Foreskin keratinocyte (primary cell): ENCODE measurements at places on chromosomes 3 and 15. TPM values are rescaled to one million over a fixed set of nuclear protein-coding genes. Genes with fewer than 3 reads are reported as not detected.

The OSBPL10 gene
- 57.2 and 58.2 TPM in 2 replicates for total RNA-seq

The TLR9 gene
- not detected in 2 replicates for total RNA-seq

The PRSS50 gene
- not detected in 2 replicates for total RNA-seq

The PLA2G4D gene
- total RNA-seq: 0.07 and 0.14 TPM in 2 replicates

The LXN gene
- 7.8 and 11.0 TPM in 2 replicates for total RNA-seq

The TRPM1 gene
- total RNA-seq: not detected in 2 replicates

The SAXO2 gene
- 1.2 and 1.7 TPM in 2 replicates for total RNA-seq

The THSD4 gene
- 44.0 and 56.5 TPM in 2 replicates for total RNA-seq

The NANOGP8 gene
- total RNA-seq: not detected in 2 replicates

The GOLGA6D gene
- not detected in 2 replicates for total RNA-seq

The IL5RA gene
- total RNA-seq: not detected in 2 replicates

The SPG21 gene
- 71.2 and 71.5 TPM in 2 replicates for total RNA-seq

The SCN11A gene
- not detected in 2 replicates for total RNA-seq

The RETNLB gene
- total RNA-seq: not detected in 2 replicates

The LINGO1 gene
- total RNA-seq: 0.07 TPM in 1 of 2 replicates, not detected in the other

The TMC3 gene
- total RNA-seq: not detected in 2 replicates

The PFN2 gene
- total RNA-seq: 132 and 144 TPM in 2 replicates

The ARGFX gene
- total RNA-seq: not detected in 2 replicates

The C2CD4B gene
- total RNA-seq: not detected in 2 replicates

The DPPA2 gene
- total RNA-seq: not detected in 2 replicates

The ERICH6 gene
- not detected in 2 replicates for total RNA-seq

The ZNF860 gene
- total RNA-seq: 7.9 and 9.4 TPM in 2 replicates

The FBXW12 gene
- total RNA-seq: not detected in 2 replicates

The CD276 gene
- 107 and 126 TPM in 2 replicates for total RNA-seq

The GOLGA6L7 gene
- not detected in 2 replicates for total RNA-seq

The SERPINI2 gene
- not detected in 2 replicates for total RNA-seq
